Activated T-helper 1 cell treated with anti-CD3 and anti-CD28 coated beads, Interleukin-12 subunit alpha, Interleukin-12 subunit beta, Interleukin-2, Interleukin-4 antibody, amounts not matched to agents 30 ng/mL and 10 ng/mL and 1 ng/mL, durations not matched to agents 14 hours and 24 hours and 36 hours (primary cell): ENCODE measurements at places on chromosomes 16 and 17. TPM values are rescaled to one million over a fixed set of nuclear protein-coding genes. Genes with fewer than 3 reads are reported as not detected.

KCNH6 gene
- not detected in 2 replicates for total RNA-seq

ADORA2B gene
- total RNA-seq, result 1.4 and 1.5 TPM in 2 replicates

DNAAF8 gene
- total RNA-seq, result not detected in 2 replicates

SMYD4 gene
- 28.4 and 33.4 TPM in 2 replicates for total RNA-seq

TPSD1 gene
- not detected in 2 replicates for total RNA-seq

GRCh38 chr16:12543700-12544476 is 259.8 kb downstream of the CPPED1 start:
- H3K36me3 ChIP-seq, result peaks cover 33% of the 10 kb centered on the region
- H3K4me3 ChIP-seq, result peak overlapping the region; percentile 7
- no peak for DNase-seq
- H3K27ac ChIP-seq, result peak overlapping the region; percentile 8

GRCh38 chr16:17304491-17305119 is 166.2 kb downstream of the XYLT1 start:
- peaks cover 11% of the 10 kb centered on the region for H3K36me3 ChIP-seq
- no peak for DNase-seq
- peaks cover 2% of the 10 kb centered on the region for H3K27me3 ChIP-seq
- H3K4me3 ChIP-seq, result no peak overlapping the region
- H3K27ac ChIP-seq, result no peak overlapping the region

DNA sequence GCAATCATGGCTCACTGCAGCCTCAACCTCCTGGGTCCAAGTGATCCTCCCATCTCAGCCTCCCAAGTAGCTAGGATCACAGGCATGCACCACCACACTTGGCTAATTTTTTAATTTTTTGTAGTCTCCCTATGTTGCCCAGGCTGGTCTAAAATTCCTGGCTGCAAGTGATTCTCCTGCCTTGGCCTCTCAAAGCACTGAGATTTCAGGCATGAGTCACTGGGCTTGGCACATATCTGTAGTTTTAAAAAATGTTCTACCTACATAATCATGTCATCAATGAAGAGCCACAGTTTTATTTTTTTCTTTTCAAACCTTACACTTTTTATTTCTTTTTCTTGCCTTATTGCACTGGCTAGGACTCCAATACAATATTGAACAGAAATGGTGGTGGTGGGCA is 33.1 kb upstream of the COL1A1 start:
- no peak for DNase-seq
- no peak overlapping the region for H3K4me3 ChIP-seq

- H3K4me1 ChIP-seq, result no peaks in the 10 kb centered on the region
- no peak for DNase-seq
- peaks cover 6% of the 10 kb centered on the region for H3K27me3 ChIP-seq
- H3K4me3 ChIP-seq, result no peak overlapping the region
Measured at GRCh38 chr16:23334950-23335349, 32.8 kb downstream of the SCNN1B start.

DNA sequence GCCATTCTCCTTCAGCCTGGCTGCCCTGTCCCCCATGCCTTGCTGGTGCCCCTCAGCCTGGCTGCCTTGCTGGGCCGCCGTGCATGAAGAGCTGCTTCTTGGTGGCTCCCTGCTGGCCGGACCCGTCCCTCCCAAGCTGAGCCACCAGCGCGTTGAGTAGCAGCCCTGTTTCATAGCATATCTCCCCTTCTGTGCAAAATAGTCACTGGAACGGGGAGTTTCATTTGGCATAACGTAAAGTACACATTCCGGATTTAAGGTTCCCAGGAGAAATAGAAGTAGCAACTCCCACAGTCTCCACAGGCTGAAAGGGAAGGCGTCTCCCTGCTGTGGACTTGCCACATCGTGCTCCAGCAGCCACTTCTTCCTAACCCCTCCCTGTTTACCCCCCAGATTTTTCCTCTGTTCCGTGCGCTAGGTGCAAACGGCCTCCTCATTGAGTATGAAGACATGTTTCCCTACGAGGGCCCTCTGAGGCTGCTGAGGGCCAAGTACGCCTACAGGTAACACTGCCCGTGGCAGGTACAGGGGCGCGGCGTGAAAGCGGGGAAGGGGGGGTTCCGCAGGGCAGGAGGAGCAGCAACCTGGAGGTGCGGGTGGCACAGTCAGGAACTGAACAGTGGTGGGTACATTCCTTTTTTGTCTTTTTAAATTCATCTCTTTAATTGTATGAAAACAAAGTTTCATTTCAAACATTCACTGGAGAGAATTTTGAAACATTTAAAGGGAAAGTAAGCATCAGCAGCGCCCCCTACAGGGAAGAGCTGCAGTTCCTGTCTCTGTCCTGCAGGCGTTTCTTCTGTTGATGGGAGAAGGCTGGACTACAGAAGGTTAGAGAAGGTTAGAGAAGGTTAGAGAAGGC is 5.8 kb upstream of the OGFOD3 start:
- H3K4me3 ChIP-seq, result no peak overlapping the region
- H3K27ac ChIP-seq, result peak overlapping the region; percentile 25
- H3K4me1 ChIP-seq, result peaks cover 18% of the 10 kb centered on the region
